Ovary (tissue), 10 donors: ENCODE measurements at places on chromosomes 11 and 22. TPM values are rescaled to one million over a fixed set of nuclear protein-coding genes. Genes with fewer than 3 reads are reported as not detected.

The HIKESHI gene
- 32.6 TPM for total RNA-seq

The TCN1 gene
- 0.48 TPM for total RNA-seq

The GRIA4 gene
- total RNA-seq, result not detected

The FAM227A gene
- total RNA-seq, result 2.2 TPM

The KCNJ1 gene
- not detected for total RNA-seq

The USH1C gene
- 0.80 TPM for total RNA-seq

The PRDM11 gene
- total RNA-seq, result 44.9 TPM

The BBS1 gene
- 78.3 TPM for total RNA-seq

The MB gene
- not detected for total RNA-seq

DNA sequence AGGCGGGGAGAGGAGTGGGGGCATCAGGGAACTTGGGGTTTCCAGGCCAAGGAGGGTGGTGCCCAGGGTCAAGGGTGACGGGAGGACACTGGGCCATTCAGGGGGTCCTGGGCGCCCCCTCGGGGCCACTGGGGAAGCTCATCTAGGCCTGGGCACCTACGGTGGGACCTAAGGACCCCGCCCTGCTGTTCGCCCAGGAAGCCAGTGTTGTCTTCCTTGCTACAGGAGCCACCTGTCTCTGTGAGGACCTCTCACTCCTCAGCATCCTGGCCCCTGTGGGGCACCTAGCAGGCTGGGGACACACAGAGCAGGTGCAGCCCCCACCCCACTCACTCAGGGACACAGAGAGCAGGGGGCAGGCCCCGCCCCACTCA is 191.6 kb downstream of the IGLL1 start:
- no peak for DNase-seq

DNA sequence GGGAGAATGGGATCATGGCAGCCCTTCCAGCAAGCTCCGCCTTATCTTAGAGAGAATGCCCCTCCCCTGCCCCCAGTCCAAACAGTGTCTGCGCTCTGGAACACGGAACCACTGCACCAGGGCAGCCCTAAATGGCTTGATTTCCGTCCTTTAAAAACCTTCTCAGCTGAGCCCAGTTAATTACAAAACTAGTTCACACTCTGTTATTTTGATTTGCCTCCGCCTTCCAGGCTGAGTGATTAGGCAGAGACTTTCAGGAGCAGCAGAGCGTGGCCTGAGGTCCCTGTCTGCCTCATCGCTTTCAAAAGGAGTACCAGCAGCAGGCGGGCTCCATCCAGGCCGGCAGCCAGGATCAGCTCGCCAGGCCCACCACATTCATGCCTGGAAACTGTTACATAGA is 313.0 kb downstream of the BRD1 start:
- no peak for DNase-seq

- peak; percentile 26 for DNase-seq
Measured at GRCh38 chr22:40525250-40525884, 111.2 kb downstream of the MRTFA start.

DNA sequence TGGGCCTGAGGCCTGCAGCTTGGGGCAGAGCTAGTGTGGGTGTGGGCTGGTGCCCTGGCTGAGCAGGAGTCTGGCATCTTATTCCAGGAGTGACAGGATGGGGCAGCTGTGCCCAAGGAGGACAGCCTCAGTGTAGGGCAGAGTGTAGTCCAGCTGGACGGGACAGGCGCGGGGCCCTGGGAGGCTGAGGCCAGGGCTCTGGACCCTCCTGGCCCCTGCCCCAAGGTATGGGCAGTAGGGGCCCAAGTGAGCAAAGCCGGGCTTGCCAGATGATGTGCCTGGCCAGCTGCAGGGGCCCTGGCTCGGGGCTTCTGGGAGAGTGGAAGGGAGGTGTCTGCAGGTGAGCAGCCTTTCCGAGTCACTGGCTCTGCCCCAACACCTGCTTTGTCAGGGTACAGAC is 1190.9 kb downstream of the BRD1 start:
- DNase-seq, result no peak

DNA sequence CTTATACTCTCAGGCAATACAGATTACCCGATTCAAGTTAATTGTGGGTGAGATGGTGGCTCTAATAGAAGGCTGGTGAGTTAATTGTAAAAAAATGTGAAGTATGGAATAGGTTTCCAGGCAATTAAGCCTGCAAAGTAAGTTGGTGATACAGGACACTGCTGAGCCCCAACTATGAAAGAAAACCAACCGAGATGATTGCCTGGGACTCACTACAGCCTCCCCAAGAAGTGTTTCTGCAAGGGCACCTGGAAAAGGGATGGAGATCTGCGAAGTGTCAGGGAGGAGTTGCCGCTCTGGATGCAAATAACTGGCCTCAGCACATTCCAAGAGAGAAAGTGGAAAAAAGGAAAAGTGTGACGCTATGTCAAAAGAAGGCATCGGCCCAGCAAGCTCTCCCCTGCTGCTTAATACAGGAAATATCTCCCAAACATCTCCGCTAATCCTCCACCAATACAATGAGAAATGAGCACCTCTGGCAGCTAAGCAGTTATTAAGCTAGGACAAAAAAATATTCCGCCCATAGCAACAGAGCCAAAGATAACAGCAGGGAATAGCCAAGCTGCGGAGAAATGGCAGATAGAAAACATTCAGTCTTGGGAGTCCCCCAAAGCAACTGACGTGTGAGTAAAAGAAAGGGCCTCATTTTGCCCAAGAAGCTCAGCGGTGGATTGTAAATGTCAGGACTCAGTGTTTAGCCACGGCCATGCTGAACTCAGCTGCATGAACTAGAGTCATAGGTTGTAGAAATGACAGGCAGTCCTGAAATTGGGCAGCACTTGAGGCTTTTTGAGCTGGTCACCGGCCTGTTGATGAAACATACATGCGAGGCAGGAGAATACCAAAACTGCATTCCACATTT is 133.7 kb downstream of the SNX19 start:
- no peak for DNase-seq

DNA sequence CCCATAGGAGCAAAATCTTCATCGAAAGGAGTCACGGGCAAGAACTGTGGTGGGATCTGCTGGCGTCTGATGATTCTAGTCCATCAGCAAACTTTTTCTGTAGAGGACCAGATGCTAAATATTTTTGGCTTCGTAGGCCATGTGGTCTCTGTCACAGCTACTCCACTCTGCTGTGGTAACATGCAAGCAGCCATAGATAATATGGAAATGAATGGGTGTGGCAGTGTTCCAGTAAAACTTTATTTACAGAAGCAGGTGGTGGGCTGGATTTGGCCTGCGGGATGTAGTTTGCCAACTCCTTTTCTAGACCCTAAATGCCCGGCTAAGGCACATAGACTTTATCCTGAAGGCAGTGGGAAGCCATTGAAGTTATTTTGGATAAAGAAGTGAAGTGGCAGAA is 32.9 kb downstream of the BMAL1 start:
- no peak for DNase-seq

DNA sequence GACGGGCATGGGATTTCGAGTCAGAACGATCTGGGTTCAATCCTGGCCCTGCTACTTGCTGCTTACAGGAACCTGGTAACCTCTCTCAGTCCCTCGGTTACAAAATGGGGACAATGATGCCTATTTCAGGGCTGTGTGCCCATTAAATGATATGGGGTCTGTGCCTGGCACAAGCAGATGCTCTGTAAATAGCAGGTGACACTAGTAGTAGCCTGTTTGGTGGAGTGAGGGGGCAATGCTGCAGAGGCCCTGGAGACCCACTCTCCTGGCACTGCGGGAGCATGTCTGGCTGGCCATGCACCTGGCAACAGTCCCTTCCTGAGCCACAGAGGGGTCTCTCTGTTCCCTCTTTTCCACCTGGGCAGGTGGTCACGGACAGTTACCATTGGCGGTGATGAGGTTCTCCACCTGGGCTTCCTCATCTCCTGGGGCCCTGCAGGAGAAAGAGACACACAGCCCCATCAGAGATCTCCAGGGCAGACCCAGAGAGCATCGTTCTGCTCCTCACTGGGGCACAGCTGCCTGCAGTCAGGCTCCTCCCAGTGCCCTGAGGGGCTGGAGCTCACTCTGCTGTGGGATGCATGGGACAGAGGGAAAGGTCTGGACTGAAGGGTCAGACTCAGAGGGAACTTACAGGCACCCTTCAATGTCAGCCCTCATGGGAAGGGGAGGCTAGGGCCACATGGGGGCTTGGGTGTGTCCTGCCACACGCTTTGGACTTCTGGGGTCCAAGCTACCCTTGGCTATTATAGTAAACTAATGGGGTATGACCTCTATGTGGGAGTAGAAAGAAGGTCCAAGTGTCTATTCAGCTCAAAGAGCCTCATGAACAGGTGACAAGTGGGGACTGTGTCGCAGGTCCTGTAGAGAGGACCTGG is 15.6 kb upstream of the FXYD2 start:
- no peak for DNase-seq

DNA sequence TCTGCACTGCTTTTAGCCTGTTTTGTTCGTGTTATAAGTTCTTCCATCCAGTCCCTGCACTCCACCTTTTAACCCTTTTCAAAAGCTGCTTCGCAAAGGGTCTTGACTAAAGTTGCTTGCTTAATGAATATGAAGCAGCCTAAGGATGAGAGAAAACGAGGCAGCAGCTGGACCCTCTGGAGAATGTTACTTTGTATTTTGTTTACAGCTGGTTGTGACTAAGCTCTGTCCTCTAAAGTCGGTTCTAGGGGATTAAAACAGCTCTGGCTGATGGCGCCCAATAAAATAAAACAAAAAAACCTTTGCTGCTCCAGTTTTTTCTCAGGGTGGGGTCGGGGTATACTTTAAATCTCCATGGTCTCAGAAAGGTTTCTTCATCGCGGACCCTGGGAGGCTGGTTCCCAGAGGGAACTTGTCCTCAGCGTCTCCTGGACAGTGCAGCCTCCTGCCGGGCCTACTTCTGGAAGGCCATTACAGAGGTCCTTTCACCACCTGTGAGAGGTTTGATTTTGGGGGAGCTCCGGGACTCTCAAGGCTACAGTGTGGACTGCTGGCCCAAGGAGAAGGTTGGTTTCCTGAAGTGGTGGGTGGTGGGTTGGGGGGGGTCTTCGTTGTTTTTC is 836 bp upstream of the RBM4 start:
- DNase-seq, result no peak
